ENCODE measurements at places on chromosomes 1 and 21.

DNA sequence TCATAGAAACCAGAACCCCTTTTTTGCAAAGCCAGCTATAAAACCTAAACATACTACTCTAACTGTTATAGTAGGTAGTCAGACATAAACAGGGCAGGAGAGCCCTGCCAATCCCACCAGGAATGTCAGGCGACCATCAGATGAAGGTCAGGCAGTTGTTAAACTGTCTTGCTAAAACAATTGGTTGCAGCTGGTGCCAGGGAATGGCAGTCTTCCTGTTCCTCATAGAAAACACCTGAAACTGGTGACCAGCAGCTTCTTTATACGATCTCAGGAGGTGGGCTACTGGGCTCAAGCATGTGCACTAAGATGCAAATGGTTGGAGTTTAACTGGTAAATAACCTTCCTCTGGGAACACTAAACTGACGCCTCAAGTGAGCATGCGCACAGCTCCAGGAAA lies 224.1 kb downstream of the COL11A1 start:
- no peak for DNase-seq

GRCh38 chr21:40615505-40616376 lies 231.2 kb downstream of the DSCAM start:
- DNase-seq: no peak

DNA sequence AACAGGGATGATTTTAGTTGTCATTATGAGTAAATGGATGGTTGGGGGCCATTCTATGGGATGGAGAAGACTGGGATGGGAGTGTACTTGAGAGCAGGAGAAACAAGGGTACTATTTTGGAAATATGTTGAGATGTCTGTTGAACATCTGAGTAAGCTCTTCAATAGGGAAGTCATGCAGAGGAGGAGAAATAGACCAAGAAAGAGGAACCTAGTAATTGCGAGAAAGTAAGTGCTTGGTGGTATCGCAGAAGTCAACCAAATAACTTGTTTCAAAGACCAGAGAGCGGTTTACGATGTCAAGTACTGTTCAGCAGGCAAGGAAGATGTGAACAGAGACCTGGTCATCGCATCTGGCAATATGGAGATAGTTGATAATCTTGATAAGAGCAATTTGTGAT lies 22.4 kb upstream of the CHRM3 start:
- no peak for DNase-seq

DNA sequence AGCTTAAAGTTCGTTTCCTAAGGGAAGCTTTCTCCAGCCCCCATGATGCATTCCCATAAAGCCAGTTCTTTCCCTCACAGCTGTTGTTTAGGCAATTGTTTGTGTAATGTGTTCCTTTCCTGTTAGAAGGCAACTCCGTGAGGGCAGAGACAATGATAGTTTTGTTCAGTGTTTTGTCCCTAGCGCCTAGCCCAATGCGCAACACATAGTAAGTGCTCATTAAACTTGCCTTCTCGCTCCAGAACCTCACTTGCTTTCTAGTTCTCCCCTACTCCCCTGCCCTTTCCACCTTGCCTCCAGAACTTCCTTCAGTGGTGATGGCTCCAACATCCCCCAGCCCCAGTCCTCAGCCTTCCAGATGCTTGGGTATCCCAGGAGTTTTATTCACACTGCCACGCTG lies 115.4 kb downstream of the TMEM53 start:
- no peak for DNase-seq

GRCh38 chr1:13570924-13571323 lies 12.7 kb upstream of the PDPN start:
- no peak for DNase-seq

DNA sequence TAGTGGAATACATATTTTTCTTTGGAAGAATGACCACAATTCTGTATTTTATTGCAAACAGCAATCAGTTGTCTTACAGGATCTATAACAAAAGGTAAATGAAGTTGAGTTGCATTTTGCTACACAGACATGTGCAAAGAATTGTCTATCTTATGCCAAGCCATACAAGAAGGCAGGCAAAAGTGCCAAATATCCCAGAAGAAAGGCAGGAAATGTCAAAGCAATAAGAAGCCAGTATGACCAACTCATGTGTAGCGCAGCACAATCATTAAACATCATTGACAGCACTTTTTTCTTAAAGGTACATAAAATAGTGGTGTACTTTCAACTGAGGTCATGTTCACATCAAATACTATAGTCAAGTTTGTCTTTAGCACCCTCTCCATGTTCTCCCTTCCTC lies 42.7 kb downstream of the NIBAN1 start:
- DNase-seq: no peak

DNA sequence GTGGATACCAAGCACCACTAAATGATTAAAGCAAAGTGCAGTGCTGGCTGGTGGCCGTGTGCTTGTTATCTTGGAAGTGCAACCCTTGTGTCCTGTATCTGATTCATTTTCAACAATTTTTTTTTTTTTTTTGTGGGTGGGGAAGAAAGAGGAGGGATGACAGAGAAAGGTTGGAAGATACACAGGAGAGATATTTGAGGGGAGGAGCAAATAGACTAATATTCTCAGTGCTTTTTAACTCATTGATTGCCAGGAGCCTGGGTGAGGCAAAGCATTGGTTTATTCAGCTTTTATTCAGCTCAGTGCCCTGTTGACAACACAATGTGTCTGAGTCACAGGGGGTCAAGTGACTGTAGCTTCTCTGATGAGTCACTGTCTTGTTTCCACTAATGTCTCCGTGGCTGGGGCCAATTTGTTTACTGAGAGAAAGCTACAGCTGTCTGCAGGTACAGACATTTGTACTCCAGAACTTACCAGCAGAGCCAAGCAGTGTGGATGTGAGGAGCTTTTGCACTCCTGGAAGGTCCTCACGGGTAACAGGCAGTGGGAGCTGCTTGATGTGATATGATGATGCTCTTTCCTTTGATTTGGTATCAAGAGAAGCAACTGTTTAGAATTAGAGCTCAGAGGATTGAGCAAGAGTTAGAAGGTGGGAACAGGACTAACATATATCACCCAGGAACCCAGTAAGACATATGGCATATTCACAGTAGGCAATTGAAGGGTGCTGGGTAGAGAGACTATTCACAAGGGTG lies 23.6 kb upstream of the DNM3 start:
- DNase-seq: no peak

GRCh38 chr1:69814926-69815325 lies 247.2 kb downstream of the LRRC7 start:
- DNase-seq: no peak

GRCh38 chr1:228348708-228349467 lies 57.7 kb downstream of the TRIM11 start:
- DNase-seq: no peak

- DNase-seq: peak; percentile 96
Observed at GRCh38 chr21:26170471-26171257, at the start of gene APP. Gene APP, minus strand, starts transcription at chr21:26170770. Its CDS starts 150 bp downstream, at chr21:26170620.

- no peak for DNase-seq
Observed at GRCh38 chr1:171884475-171884874, 43.2 kb downstream of the DNM3 start.

DNA sequence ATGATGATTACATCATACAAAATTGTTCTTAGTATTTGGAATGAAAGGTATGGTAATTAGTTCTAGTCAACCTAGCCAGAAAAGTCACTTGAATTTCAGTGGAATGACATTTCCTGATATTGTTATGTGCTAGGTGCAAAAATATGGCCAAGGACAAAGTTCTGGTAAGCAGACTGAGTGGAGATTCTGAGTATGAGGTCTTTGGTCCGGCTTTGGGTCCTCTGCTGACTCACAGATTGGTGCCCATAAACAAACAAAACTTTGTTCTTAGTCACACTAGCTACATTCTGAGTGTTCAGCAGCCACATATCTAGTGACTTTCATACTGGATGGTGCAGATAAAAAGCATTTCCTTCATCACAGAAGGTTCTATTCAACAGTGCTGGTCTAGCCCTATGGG lies 206.1 kb downstream of the ZNF648 start:
- DNase-seq: no peak

DNA sequence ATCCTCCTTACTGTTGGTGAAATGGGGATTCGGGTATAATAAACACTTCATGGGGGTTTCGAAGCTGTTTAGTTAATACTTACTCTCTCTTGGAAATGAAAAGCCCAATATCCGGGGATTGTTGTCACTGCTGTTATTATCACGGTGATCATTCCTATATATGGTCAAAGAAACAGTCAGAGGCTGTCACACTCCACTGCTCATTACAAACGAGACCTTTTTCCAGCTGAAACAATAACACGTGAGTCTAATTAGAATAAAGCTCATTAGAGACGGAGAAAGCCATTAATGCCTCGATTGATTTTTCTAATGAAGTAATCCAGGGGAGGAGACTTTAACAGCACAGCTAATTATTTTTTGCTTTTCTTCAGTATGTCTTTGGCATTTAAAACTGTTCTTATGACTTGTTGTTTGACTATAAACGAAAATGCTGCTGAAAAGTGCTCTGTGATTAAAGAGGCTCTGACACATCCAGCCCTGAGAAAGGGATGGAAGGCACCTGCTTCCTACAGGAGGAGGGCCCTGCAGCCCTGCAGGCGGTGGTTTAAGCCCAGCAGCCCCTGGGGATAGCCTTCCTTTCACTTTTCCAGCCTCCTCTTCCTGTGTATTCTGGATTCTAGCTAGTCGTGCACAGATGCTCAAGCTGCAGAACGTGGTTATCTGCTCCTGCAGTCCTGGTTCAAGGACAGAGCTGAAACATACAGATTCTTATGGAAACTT lies 143.6 kb downstream of the EDEM3 start:
- no peak for DNase-seq

DNA sequence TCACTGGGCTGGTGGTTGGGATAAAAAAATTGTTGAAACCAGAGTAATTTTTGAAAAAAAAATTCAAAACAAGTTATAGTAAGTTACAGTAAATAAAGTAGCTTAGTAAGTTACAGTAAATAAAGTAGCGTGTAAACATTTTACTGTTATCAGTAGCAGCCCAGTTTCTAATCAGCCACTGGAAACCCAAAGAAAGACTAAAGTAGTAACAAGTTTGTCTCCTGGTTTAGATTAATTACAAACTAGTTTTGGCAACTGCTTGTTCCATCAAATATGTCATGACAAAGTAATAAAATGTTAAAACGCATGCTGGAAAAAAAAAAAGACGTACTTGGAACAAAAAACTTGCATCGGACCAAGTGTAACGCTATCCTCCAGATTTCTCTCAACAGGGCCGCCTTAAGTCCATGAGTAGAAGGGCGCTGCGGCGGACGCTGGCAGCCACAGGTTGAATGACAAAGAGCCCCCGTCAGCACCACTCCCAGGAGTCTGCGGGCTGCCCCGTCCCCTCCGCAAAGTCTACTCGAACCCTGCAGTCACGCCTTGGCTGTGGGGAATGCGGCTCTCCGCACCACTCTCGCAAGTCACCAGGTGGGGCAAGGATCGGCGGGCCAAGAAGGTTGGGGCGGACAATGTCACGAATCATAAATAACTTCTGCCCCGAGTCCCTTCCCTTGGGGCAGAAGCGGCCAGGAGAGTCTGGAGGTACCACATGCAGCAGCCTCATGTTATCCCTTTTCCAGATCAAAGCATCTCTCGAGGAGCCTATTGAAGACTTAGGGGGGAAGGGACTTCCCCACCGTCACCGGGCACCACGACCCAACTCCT lies 837 bp downstream of the SLC16A1 start:
- peak; percentile 60 for DNase-seq
